ENCODE measurements at places on chromosomes 2 and 18. TPM values are rescaled to one million over a fixed set of nuclear protein-coding genes. Genes with fewer than 3 reads are reported as not detected.

DNA sequence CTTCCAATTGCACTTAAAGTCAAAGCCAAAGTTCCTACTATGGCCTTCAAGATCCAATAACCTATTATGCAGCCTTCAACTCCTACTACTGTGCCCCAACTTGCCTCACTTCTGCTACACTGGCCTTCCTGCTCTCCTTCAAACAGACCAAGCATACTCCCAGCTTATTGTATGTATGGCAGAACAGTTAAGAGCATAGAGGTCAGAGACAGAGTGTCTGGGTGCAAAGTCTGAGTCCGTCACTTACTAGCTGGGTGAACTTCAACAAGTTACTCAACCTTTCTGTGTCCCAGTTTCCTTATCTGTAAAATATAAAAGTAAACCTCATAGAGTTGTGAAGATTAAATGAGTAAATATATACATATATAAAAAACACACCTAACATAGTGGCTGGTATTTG, 37.2 kb downstream of the YES1 start:
- DNase-seq = no peak

DNA sequence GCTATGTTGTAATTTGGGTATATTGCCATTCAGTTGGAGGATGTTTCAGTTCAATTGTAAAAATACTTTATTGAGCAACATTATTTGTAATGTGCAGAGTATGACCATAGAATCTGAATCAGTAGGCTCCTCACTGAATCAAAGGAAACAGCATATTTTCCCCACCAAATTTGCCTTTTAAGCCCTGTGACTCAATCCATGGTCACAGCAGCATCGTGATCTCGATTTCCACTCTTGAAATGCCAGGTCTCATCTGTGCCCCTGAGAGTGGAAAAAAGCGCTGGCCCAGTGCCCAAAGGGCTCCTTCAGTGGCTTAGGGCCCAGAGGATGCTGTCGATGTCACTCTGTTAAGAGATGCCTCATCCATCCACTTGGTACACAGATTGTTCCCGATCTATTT, 57.5 kb downstream of the FHOD3 start:
- DNase-seq = peak; percentile 7

GRCh38 chr2:45210462-45211195, 201.4 kb upstream of the SIX2 start:
- DNase-seq = peak; percentile 7

- DNase-seq = no peak
Observed at GRCh38 chr2:238280083-238280825, 8.2 kb downstream of the PER2 start.

- no peak for DNase-seq
Observed at GRCh38 chr2:162521871-162522650, 178.1 kb downstream of the GCA start.

- no peak for DNase-seq
Observed at GRCh38 chr2:192377173-192377572, 182.4 kb upstream of the TMEFF2 start.

GRCh38 chr2:70094978-70095719, 7.9 kb downstream of the PCBP1 start:
- DNase-seq = peak; percentile 87

GRCh38 chr2:120624061-120624737, 111.5 kb upstream of the GLI2 start:
- DNase-seq = no peak

GRCh38 chr2:122478771-122479170, 723.3 kb downstream of the TSN start:
- no peak for DNase-seq

- no peak for DNase-seq
Observed at GRCh38 chr2:29525921-29526320, 395.5 kb downstream of the ALK start.

- no peak for DNase-seq
Observed at GRCh38 chr2:215577356-215577755, 141.5 kb upstream of the FN1 start.

- no peak for DNase-seq
Observed at GRCh38 chr18:35084494-35085449, 43.6 kb downstream of the MAPRE2 start.

GRCh38 chr2:229520691-229521096, 193.7 kb downstream of the DNER start:
- peak; percentile 15 for DNase-seq

GRCh38 chr2:120630031-120630701, 105.5 kb upstream of the GLI2 start:
- no peak for DNase-seq

GRCh38 chr18:8389391-8390340, 219.6 kb upstream of the RAB12 start:
- DNase-seq = peak; percentile 45

DNA sequence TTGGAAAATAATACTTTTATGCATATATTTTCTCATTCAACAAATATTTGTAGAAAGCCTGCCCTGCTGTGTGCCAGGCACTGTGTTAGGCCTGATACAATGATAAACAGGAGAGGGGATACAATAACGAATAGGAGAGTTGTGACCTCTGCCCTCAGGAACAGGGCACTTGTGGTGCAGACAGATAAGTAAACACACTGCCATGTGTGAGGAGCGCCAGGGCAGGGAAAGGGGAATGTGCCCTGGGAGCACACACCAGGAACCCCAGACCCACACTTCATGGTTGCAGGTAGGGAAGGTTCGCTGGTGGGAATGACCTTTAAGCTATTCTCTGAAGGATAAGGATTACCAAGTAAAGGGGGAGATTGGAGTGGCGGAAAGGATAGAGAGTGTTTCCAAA, 42.2 kb upstream of the DSC1 start:
- DNase-seq = no peak

DNA sequence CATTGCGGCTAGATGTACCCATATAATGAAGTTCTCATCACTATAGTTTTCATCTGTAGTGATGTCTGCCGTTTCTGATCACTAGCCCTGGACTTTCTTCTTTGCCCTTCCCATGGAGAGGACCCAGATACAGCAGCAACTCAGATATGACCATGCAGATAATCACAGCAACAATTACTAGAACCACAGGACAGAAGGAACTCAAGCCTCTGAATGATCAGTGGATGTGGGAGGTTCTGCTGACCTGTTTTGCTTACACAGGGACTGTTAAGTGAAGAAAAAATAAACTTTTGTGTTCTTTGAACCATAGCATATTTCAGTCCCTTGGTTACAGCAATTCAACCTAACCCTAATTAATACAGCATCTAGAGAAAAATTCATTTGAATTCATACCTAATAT, 62.7 kb downstream of the ACVR1 start:
- no peak for DNase-seq

GRCh38 chr2:224171226-224171625, 132.1 kb upstream of the SERPINE2 start:
- DNase-seq = no peak

- no peak for DNase-seq
Observed at GRCh38 chr2:200839513-200839912, 24.9 kb downstream of the CLK1 start.

DNA sequence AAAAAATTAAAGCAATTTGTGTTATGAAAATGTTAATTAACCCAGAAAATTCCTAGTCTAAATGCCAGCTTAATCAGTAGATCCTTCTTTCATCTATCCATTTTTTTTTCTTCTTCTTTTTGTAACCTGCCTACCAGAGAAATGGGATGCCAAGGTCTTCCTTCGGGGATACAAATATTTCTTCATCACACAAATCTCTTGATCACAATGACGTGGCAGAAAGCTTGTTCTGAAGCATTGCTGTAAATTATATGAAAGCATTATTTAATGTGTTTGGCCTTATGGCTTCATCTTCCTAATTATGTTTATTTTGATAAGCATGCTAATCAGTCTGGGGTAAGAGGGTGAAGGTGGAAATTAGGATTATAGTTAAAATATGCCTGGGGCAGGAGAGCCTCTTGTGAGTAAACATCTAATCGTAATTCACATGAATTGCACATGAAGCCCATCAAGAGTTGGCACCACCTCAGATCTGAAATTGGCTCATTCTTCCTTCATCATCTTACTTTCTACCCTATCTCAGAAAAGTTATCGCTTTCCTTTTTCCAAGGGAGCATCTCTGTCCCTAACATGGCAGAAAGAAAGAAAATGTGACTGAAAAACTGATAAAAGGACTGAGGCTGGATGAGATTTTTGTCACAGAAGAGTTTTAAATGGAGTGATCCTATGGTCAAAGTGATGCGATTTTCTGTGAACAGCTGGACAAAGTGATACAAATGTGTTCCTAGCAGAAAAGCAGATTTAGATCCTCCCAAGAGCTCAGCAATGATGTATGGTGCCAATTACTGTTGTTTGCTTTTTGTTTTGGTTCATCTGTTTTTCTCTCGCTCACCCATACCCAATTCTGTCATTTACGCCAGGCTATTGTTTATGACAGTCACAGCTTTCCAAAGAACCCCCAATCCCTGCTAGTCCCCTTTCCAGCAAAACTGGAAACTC, 76.9 kb upstream of the PMAIP1 start:
- no peak for DNase-seq

DNA sequence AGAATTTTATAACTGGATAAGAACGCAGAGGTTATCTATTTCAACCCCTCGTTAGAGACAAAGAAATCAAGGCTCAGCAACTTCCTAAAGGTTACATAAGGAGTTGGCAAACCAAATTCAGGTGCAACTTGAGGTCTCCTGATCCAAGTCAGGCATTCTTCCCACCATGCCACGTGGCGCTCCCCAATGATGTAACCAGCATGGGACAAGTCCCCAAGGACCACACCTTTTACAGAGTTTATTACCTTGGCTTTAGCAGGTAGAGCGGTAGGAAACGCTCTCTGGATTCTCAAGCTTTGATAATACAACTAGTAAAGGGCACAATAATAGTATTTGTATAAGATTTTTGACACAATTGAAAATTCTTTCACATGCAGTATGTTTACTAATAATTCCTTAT, 26.7 kb upstream of the MBOAT2 start:
- no peak for DNase-seq

DNA sequence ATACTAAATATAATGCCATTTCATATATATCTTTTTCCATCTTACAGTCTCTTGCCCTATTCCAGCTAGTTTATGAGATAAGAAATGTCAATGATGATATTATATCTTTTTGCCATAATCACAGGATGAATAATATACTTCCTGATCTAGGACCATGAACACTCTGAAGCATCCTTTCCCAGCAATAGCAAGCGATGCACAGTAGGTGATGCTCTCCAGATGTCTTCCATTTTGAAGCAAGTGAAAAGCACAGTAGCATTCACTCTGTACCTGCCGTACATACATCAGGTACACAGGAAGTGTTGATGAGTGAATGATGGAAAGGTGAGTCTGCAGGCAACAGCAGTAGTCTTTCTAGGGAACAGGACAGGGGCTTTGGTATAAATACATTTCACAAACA, 8.6 kb upstream of the SULT1C4 start:
- DNase-seq = no peak

DNA sequence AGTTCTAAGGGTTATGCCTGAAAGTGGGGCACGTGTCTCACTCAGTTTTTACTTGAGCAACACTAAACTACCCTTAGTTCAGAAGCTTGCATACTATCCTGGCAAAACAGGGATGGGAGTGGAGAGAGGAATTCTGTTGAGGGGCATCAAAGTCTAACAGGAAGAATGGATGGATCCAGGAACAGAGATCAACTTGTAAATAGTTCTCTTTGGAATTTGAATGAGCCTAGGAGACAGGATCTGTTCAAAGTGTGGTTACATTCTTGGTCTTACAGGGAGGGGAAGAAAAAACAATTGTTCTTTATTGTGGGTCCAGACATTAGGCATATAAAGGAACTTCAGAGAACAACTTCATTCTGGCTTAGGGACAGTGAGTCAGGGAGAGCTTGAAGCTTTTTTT, 560.2 kb downstream of the CNTNAP5 start:
- DNase-seq = no peak

GRCh38 chr2:11553661-11554398, 20.0 kb downstream of the GREB1 start:
- no peak for DNase-seq

GRCh38 chr2:1563943-1564891, 151.0 kb downstream of the TPO start:
- DNase-seq = no peak

- DNase-seq = no peak
Observed at GRCh38 chr2:227480528-227480927, 8.6 kb downstream of the AGFG1 start.

GRCh38 chr2:188189356-188189755, 102.3 kb upstream of the GULP1 start:
- DNase-seq = no peak

DNA sequence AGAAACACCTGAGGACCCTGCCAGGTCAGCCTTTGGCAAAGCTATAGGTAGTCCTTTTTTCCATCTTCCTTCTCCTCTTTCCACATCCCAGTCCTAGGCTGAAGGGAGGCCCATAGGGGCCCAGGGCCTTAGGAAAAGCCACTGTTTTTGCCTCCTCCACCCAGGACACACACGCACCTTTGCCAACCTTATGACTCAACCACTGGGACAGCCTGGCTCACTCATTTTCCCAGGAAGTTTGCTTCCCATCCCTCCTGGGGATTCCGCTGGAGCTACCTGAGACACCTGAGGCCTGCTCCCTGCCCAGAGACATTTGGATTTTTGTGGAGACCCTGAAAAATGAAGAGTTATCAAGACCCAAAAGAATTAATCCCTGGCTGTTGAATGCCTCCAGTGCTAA, 273.4 kb upstream of the SIX2 start:
- DNase-seq = peak; percentile 31

DNA sequence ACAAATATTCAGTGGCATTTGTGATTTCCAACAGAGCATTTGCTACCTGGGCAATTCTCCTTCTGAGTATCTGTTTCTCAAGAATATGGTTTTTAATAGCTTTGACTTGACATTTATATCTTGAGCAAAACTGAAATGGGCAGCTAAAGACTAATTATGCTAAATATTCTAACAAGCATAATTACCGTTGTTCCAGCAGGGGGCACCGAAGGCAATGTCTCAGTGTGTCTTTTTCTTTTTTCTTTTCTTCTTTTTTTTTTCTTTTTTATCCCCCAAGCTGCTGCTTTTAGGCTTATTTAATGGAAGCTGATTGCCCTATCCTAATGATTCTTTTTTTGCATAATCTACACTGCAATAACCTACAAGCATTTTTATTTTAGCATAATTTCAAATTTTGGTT, 138.9 kb upstream of the NABP1 start:
- DNase-seq = peak; percentile 12

- DNase-seq = no peak
Observed at GRCh38 chr18:39599251-39599650, 2033.7 kb upstream of the CELF4 start.

Gene MYL12B
- total RNA-seq = 396 TPM

Gene PXDN
- 346 TPM for total RNA-seq

Gene POTEI
- total RNA-seq = 0.13 TPM

Gene PID1
- total RNA-seq = 55.1 TPM

Gene CD8B2
- total RNA-seq = not detected

Gene SCN7A
- total RNA-seq = not detected

Gene HEATR5B
- 2.9 TPM for total RNA-seq

Gene DSEL
- total RNA-seq = 6.2 TPM

Gene UGT1A10
- 0.33 TPM for total RNA-seq

Gene TUBA3E
- not detected for total RNA-seq

Gene LHCGR
- not detected for total RNA-seq

Gene PNO1
- 38.3 TPM for total RNA-seq

Gene NEU2
- total RNA-seq = not detected

Gene CFC1B
- total RNA-seq = not detected

Gene ZNF516
- total RNA-seq = 1.7 TPM

Gene UGT1A5
- total RNA-seq = not detected

Gene IL1R1
- 1.4 TPM for total RNA-seq

Gene CEP76
- 3.6 TPM for total RNA-seq

Gene C1GALT1C1L
- total RNA-seq = not detected

Gene CXCR1
- total RNA-seq = not detected

Measured in MG63 (cell line).